ENCODE measurements at places on chromosomes 3 and 15. TPM values are rescaled to one million over a fixed set of nuclear protein-coding genes. Genes with fewer than 3 reads are reported as not detected.
A peak's percentile ranks its signal among the peaks of the same experiment; 100 is the strongest.

DNA sequence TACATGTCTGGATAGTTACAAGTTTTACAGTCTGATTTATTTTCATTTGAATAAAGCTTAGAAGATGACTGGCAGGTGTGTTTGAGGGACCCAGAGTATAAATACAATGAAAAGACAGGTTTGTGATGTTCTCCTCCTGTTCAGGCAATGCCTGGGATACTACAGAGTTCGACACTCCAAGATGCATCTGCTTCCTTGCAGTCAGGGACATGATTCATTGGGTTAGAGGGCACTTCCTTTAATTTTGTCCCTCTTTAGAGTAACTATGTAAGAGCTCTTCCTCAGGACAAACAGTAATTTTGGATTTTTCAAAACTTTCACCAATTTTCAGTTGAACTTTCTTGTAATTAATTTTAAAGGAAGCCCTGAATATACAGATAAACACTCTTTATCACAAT, 102.0 kb downstream of the LMLN start:
- DNase-seq, result no peak
- peaks cover 6% of the 10 kb centered on the region for H3K27me3 ChIP-seq
- H3K4me3 ChIP-seq, result no peak overlapping the region
- no peaks in the 10 kb centered on the region for H3K36me3 ChIP-seq

GRCh38 chr15:61171209-61171608, 57.9 kb downstream of the RORA start:
- H3K27me3 ChIP-seq, result peaks cover 11% of the 10 kb centered on the region
- no peak overlapping the region for H3K27ac ChIP-seq
- H3K4me1 ChIP-seq, result peaks cover 20% of the 10 kb centered on the region
- no peak overlapping the region for H3K4me3 ChIP-seq

DNA sequence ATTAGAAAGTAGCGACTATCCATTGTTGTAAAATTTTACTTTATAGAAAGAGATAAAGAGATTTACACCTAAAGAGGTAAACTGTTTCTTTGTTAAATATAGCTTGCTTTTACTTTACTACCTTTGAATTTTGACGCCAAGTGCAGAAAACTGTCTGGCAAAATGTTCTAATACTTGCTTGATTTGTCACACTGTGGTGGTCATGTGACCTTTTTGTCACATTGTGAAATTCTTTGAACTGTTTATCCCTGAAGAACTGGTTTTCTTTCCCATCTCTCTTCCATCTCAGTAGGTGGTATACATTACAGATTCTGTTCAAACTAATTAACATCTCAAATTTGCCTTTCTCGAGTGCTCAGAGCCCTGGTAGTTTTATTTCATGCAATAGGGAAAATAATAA, 327.4 kb downstream of the NAALADL2 start:
- H3K27me3 ChIP-seq, result no peaks in the 10 kb centered on the region
- no peaks in the 10 kb centered on the region for H3K4me1 ChIP-seq
- no peaks in the 10 kb centered on the region for H3K36me3 ChIP-seq
- H3K4me3 ChIP-seq, result no peak overlapping the region
- H3K27ac ChIP-seq, result no peak overlapping the region

DNA sequence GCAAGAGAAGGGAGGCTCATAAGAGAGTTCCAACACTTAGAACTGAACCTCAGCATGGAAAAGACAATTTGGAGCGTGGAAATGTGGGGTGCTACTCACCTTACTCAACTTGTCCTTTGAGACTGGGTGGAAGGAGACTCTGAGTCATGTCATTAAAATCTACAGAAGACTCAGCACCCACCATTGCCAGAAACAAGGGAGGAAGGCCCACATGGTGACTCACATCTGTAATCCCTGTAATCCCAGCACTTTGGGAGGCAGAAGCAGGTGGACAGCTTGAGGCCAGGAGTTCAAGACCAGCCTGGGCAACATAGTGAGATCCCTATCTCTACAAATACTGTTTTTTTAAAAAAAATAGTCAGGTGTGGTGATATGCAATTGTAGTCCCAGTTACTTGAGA, 161.9 kb upstream of the UBE3A start:
- H3K27me3 ChIP-seq, result peaks cover 6% of the 10 kb centered on the region
- DNase-seq, result no peak
- no peaks in the 10 kb centered on the region for H3K36me3 ChIP-seq
- no peak overlapping the region for H3K4me3 ChIP-seq
- no peaks in the 10 kb centered on the region for H3K4me1 ChIP-seq

GRCh38 chr3:48395714-48396113, 23.7 kb downstream of the FBXW12 start:
- no peaks in the 10 kb centered on the region for H3K4me1 ChIP-seq
- no peak for DNase-seq
- peaks cover 11% of the 10 kb centered on the region for H3K27me3 ChIP-seq
- no peak overlapping the region for H3K4me3 ChIP-seq

GRCh38 chr3:170790647-170791046, 79.3 kb downstream of the RPL22L1 start:
- H3K27me3 ChIP-seq, result peaks cover 13% of the 10 kb centered on the region
- H3K4me3 ChIP-seq, result no peak overlapping the region
- no peaks in the 10 kb centered on the region for H3K36me3 ChIP-seq
- H3K27ac ChIP-seq, result no peak overlapping the region
- H3K4me1 ChIP-seq, result no peaks in the 10 kb centered on the region

GRCh38 chr15:62244762-62245161, 79.7 kb upstream of the C2CD4B start:
- no peak for DNase-seq
- H3K4me1 ChIP-seq, result peaks cover 2% of the 10 kb centered on the region
- H3K27me3 ChIP-seq, result peaks cover 3% of the 10 kb centered on the region
- H3K4me3 ChIP-seq, result no peak overlapping the region

- no peak overlapping the region for H3K4me3 ChIP-seq
- H3K4me1 ChIP-seq, result no peaks in the 10 kb centered on the region
- peaks cover 13% of the 10 kb centered on the region for H3K27me3 ChIP-seq
- no peak overlapping the region for H3K27ac ChIP-seq
- no peaks in the 10 kb centered on the region for H3K36me3 ChIP-seq
- DNase-seq, result no peak
Measured at GRCh38 chr3:44041726-44042125, 200.0 kb upstream of the TOPAZ1 start.

GRCh38 chr15:78715434-78715833, 74.4 kb upstream of the CHRNB4 start:
- H3K27me3 ChIP-seq, result peaks cover 29% of the 10 kb centered on the region
- peaks cover 2% of the 10 kb centered on the region for H3K36me3 ChIP-seq
- no peak overlapping the region for H3K27ac ChIP-seq
- peaks cover 7% of the 10 kb centered on the region for H3K4me1 ChIP-seq
- DNase-seq, result no peak

DNA sequence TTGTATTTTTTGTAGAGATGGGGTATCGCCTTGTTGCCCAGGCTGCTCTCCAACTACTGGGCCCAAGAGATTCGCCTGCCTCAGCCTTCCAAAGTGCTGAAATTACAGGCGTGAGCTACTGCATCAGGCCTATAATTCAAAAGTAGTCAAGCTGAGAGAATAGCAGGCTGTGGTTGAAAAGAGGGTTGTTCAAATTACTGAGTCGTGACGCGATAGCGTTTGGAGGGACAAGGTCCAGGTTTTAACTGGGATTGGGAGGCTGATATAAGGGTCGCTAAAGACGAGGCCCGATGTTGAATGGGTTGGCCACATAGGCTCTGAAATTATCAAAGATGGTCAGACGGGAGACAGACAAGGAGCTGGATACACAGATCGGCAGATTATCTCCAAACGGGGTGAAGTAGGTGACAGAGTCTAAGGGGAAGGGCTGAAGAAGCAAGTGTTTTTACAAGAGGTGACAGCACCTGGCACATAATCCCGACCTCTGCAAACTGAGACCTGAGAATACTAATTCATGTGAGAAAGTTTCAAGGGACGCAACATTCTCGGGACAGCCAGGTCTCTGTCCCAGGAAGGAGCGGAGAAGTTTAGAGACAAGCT, 759 bp upstream of the ARID3B start:
- no peaks in the 10 kb centered on the region for H3K27me3 ChIP-seq
- DNase-seq, result no peak
- H3K4me3 ChIP-seq, result peak overlapping the region; percentile 94
- H3K27ac ChIP-seq, result peak overlapping the region; percentile 97
- peaks cover 27% of the 10 kb centered on the region for H3K36me3 ChIP-seq

ACVR2B gene
- 8.0 TPM for total RNA-seq

TEX55 gene
- total RNA-seq, result not detected

TGM5 gene
- total RNA-seq, result 0.11 TPM

ARHGEF3 gene
- 130 TPM for total RNA-seq

LACTB gene
- 13.5 TPM for total RNA-seq

DCUN1D1 gene
- 69.7 TPM for total RNA-seq

CCRL2 gene
- total RNA-seq, result 14.4 TPM

KNG1 gene
- not detected for total RNA-seq

SIDT1 gene
- 48.3 TPM for total RNA-seq

ECE2 gene
- total RNA-seq, result not detected
